ENCODE measurements at places on chromosomes 5 and 9.

DNA sequence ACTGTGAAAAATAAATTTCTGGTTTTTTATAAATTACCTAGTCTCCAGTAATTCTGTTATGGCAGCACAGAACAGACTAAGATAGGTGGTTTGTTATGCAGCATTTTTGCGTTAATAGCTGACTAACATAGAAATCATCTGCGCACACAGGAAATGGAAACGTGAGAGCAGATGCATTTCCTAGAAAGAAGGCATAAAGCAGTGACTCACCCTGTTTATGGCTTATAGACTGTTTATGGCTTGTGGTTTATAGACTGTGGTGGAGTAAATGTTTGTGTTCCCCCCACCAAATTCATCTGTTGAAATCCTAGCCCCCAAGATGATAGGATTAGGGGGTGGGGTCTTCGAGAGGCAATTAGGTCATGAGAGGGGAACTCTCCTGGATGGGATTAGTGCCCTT lies 18.3 kb upstream of the OSMR start:
- no peak for DNase-seq

- no peak for DNase-seq
Measured at GRCh38 chr5:112159435-112159834, 259.6 kb downstream of the EPB41L4A start.

GRCh38 chr9:25724424-25724823 lies 46.2 kb upstream of the TUSC1 start:
- DNase-seq = no peak

DNA sequence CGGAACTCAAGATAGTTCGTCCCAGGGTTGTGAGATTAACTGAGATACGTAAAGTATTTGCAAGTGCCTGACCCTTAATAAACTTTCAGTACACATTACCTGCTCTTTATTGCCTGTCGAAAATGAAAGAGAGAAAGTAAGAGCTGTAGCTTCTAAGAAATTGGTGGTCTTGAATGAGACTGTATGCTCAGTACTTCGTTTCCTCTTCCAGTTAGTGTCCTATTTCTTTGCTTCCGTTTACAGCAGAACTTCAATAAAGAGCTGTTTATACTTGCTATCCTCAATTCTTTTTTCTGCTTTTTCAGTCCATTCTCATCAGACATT lies 534 bp downstream of the SRFBP1 start:
- no peak for DNase-seq

GRCh38 chr5:14872070-14872989 lies 752 bp upstream of the ANKH start:
- peak; percentile 82 for DNase-seq

DNA sequence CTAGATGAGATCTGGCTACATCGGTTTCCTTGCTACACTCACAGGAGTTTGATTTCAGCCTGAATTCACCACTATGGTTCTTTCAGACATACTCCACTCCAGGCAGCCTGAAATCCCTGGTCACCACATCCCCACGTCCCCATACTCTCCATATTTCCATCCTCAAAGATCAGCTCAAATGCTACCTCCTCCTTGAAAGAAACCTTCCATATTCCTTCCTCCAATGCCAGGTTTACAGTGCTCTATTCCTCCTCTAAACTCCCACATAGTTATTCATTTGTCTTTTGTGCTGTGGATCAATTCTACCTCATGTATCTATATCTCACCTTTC lies 151.7 kb downstream of the GLIS3 start:
- no peak for DNase-seq

DNA sequence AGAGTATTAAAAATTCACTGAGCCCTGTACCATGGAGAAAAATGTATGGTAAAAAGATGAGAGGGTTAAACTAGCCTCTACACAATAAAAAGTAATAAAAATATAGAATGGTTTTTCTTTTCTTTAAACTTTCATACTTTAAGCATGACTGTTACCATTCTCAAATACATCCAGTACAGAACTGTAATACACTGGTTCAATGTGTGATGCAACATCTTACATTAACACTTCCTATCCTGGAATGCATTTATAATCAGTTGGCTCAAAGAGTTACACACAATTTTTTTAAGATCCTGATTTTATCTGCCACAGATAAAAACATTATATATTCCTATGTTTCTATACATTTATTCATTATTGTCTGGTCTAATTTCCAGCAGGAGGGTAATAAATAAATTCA lies 4.7 kb downstream of the GNAQ start:
- no peak for DNase-seq

DNA sequence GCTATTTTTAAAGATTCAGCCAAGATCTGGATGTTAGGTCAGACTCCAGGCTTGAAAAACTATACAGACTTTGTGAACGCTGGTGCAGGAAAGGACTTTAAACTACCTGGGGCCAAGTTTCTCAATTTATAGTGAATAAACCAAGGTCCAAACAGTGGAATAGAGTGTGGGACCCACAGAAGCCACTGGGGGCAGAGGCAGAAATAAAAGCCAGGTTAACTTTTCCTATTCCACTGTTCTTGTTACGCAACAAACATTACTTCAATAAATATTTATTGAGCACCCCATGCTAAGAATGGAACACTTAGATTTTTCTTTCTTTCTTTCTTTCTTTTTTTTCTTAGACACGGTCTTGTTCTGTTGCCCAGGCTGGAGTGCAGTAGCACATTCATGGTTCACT lies 11.0 kb upstream of the HAVCR1 start:
- DNase-seq = no peak

- DNase-seq = no peak
Measured at GRCh38 chr9:120870206-120870605, 6.8 kb downstream of the PHF19 start.

DNA sequence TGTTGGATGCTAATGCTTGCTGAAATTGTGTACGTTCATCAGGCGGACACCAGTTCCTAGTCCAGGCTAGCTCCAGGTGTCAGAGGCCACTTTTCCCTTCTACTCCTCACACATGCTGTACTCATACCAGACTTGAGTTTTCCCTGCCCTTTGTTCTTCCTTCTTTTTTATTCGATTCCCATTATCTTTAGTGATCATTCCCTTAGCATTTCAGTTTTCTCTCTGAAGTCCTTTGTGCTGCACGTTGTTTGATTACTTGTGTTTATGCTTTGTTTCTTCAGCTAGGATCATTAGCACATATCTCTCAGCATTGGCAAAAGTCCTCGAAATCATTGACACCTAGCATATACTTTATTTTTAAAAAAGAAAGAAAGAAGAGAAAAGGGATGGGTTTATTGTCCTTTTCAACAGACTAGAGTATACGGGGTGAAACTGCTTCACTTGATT lies 409 bp upstream of the COX7C start:
- no peak for DNase-seq

GRCh38 chr5:97101189-97101910 lies 41.1 kb downstream of the LIX1 start:
- no peak for DNase-seq

DNA sequence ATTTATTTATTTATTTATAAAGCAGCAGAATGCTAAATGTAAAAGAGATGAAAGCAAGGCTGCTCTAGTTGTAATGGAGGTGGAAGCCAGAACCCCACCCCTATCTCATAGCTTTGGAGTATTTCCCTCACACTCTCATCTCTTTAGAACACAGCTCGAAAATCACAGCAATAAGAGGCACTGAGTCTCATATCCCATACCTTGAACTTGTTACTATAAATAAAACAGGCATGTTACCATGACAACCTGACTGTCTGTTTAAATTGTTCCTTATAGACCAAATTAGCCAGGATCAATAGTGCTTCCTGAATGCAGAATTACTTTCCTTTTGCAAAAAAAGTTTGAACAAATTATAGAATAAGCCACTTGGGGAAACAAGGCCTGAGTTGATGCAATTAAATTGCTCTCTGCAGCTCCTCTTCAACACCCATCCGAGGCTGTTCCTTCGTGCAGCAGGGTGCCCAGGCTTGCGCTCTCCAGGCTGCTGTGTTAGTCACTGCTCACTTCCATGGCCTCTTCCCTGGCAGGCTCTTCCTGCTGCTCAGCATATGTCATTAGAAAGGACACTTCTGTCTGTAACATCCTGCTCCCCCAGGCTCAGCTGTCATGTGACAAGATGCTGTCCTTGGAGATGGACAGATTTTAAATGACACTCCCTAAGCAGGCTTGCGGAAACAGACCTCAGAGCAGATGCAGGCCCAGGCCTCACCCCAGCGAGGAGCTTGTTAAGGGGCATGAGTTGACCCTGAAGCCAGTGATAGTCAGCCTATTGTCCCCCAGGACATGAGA lies 120.2 kb downstream of the CARTPT start:
- DNase-seq = no peak

DNA sequence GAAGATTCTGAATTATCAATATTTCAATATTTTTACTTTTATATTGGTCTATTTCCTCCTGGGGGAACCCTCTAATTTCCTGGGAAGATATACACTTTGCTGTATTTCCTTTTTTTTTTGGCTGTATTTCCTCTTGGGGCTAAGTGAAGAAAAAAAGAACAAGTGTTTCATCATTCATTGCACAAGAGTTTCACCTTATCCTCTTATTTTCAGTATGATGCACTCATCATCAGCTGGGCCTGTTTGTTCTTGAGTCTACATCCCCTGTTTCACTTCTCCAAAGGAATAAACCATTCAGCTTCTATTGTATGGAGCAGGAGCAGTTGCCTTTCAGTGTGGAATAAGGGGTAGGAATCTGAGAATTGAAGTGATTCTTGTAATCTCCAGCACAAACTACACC lies 210.8 kb downstream of the FAM170A start:
- DNase-seq = no peak

GRCh38 chr5:175254155-175254554 lies 189.8 kb downstream of the DRD1 start:
- no peak for DNase-seq

- no peak for DNase-seq
Measured at GRCh38 chr5:76810236-76810635, 8.6 kb upstream of the F2RL1 start.

DNA sequence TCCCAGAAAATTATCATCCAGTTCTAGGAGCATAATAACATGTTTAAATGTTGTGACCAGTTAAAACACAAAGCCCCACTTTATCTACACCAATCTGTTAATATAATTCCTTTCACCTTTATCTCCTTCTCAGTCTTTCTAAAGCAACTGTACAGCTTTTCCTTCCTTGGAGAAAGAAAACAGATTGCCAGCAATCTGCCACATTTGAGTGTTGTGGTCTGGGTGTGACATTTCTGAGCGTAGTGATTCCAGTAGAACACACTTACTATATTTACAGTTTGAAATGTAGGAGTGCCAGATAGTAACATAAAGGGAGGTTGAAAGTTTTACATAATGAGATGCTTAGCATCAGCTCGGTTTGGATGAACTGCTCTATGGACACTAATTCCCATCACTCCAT lies 76.1 kb downstream of the KCNN2 start:
- DNase-seq = no peak

GRCh38 chr9:86407022-86407421 lies 52.8 kb upstream of the TUT7 start:
- DNase-seq = peak; percentile 40

DNA sequence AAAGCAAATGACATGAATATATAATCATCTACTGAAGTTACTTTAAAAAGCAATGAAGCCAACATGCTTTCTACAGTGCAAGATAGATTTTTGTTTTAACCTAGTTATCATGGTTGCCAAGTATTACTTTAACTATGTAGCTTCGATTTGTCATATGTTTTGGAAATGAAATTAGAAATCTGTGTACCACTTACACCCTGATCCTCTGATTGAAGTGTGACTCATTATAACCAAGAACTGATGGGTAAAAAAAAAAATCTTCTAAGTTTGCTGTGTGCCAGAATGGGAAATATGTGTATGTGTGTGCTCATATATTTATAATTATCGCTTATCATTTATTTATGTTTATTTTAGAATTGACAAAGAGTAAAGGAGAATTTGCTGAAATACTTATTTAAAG lies 9.1 kb upstream of the CDC42SE2 start:
- no peak for DNase-seq

DNA sequence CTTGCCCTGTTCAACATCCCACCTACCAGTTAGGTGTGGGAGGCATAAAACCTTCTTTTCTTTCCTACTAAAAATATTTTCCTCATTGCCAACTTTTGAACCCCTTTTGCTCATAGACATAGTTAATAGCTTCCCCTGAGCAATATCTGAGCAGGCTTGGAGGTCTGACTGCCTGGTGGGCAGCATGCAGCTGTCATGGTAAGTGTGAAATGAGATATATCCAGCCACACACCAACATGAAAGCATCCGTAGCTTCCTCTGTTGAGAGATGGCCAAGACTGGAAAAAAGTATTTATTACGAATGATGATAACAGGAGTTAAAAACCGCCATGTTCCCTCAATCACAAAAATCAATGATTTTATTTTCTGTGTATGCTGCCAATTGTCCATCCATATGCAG lies 190.1 kb downstream of the TMEM38B start:
- DNase-seq = no peak

GRCh38 chr9:13244181-13244580 lies 35.3 kb downstream of the MPDZ start:
- no peak for DNase-seq

DNA sequence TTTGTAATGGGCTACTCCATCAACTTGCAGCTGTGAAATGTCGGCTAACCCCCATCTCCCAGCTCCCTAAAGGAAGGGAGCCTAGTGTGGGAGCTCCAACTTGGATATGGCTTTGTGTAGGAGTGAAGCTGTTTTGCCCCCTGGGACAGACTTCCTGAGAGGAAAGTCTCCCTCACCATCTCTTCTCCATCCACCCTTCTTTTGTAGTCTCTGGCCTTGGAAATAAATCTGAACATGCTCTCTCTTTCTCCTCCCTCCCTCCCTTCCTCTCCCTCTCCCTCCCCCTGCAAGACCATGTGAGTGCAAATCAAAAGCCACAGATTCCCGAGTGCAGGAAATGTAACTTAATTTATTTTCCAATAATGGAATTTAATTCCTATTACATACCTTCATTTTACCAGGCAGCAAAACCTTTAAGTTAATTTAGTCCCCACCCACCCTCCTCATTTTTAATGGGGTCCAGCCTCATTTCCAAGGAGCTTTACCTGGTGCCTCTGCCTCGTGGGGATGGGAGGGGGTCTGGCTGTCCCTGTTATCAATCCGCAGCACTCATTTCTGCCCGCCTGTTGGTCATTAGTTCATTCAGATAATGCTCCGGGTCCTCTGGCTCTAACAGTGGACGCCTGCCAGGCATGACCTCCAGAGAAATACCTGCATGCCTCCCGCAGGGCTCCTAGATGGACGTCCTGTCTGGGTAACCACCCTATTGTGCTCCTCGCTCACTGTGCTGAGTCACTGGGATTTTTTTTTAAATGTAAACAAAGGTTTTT lies 122.9 kb upstream of the TAF11L2 start:
- DNase-seq = no peak

GRCh38 chr5:173602423-173602822 lies 14.0 kb downstream of the BOD1 start:
- no peak for DNase-seq

DNA sequence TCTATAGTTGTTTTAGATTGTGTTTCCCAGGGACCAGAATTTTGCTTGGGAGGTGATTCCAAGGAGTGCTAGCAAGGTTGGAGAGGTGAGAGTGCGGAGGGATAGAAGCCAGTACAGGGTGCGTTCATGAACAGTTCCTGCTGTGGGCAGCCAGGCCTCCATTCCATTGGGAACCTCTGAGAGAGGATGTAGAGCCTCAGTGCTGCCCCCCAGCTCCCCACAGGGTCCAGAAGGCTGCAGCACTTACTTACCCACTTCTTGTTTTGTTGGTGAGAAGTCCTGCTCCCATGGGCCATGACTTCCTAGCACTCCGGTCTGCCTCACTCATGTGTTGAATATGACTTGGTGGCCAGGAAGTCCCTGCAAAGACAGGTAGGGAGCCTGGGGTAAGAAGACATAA lies 128.2 kb upstream of the GAS1 start:
- DNase-seq = no peak

All from activated CD8-positive, alpha-beta T cell treated with anti-CD3 and anti-CD28 coated beads for 36 hours (primary cell).